ENCODE measurements at places on chromosomes 7 and 10.
A peak's percentile ranks its signal among the peaks of the same experiment; 100 is the strongest.

GRCh38 chr7:92720604-92721350 is 115.6 kb downstream of the CDK6 start:
- no peak for DNase-seq

GRCh38 chr10:112565434-112566053 is 118.5 kb downstream of the VTI1A start:
- peak; percentile 57 for DNase-seq

DNA sequence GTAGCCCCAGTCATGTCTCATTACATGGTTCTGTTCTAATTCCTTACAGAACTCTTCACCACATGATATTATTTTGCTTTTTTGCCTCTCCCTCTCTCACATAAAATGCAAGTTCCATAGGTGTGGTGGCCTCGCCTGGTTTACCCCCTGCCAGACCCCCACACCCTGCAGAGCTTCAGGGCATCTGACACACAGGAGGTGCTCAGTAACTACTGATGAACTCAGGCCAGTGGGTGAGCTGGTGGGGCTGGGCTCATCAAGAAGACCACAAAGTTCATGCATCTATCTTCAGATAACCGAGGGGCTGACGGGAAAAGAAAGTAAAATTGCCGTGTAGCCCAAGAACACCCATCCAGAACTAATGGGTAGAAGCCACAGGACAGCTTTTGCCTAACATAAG is 253.1 kb downstream of the GRID1 start:
- no peak for DNase-seq

DNA sequence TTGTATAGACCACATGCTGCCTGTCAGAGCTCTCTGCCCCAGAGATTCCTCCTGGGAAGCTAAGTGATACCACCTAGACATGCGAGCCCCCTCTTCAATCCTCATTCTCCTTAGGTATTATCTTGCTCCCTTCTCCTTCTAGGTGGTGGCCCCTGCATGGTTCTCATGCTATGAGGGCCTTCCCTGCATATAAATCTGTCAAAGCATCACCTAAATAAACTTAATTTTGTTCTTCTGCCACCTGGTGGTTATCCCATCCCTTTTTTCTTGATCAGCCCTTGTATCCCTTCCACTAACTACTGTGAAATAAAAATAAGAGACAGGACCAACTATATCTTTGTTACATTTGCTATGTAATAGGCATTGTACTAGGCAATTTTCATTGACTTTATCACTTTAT is 242.1 kb downstream of the CDC14C start:
- no peak for DNase-seq

DNA sequence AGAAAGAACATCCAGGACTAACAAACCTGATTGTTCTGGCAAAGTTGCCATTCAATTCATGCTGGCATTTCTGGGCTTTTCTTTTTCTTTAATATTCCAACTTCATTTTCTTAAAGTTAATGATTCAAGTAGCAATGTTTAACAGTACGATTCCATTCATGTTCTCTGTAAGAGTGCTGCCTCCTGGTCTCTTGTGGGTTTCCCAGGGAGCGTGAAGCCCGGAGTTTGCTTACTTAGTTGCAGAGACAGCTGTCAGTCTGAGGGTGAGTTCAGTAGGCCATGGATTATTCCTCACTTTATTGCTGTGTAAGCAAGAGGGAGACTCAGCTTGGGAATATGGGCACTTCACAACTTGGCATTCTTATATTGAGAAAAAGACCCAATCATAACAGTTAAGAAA is 142.2 kb downstream of the TWIST1 start:
- no peak for DNase-seq

DNA sequence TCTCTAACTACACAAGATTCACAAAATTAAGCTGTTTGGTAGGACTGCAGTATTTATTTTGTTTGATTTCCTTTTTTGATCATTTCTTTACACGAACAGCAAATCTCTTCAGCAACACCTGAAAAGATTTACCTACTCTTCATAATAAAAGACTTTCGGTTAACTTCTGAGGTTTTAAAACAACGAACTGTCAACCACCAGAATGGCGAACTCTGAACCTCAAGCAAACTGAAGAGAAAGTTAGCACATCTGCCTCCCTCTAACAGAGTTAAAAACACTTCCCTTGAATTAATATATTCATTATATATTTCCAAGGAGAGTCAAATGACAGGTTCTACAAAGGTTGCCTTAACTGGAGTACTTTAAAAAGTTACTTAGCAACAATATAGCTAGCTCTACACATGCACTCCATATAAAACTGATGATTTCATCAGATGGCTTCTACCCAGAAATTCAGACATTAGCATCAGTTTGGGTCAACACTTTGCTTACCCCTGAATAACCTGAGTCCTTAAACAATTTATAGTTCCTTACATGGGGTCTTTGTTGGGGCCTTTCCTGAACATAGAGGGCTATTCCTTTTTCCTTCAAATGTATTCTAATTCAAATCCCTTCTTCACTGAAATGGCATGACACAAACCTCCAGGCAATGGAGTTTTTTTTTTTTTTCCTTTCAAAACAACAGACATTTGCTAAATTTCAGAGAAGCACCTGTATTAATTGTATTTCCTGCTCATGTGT is 118.3 kb downstream of the SEM1 start:
- DNase-seq = no peak

DNA sequence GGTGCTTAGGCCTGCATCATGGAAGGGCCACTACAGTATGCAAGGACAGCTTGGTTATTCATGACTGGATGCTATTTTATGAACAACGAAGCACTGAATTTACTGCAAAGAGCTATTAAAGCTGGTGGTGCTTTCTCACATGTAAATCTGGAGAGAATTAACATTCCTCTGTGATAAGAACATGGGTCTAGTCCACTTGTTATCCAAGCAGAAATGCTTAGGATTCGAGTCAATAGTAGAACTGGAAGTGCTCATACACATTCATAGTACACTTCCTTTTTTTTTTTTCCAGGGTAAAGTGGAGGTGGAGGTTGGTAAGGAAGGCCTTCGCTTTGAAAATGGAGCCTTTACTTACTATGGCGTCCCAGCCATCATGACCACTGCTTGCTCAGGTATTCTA is 35.0 kb downstream of the CNNM1 start:
- DNase-seq = no peak

- DNase-seq = no peak
Observed at GRCh38 chr7:23076772-23077171, 28.8 kb upstream of the KLHL7 start.

DNA sequence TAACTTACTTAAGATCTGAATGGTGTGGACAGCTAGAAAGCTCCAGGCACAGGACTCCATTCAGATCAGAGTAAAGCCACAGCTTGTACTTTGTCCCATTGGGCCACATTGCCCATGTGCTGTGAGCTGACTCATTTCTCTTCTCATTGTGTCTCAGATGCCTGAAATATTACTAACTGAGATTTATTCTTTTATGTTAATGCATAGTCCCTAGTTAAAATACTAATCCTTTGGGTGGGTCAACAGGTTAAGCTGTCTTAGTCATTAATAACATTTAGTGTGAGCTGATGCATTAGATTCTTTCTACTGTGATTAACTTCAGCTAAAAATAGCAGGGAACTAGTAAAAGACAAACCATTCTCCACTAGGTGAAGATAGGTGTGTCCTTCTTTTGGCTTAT is 104.7 kb upstream of the ARMC3 start:
- DNase-seq = peak; percentile 70

DNA sequence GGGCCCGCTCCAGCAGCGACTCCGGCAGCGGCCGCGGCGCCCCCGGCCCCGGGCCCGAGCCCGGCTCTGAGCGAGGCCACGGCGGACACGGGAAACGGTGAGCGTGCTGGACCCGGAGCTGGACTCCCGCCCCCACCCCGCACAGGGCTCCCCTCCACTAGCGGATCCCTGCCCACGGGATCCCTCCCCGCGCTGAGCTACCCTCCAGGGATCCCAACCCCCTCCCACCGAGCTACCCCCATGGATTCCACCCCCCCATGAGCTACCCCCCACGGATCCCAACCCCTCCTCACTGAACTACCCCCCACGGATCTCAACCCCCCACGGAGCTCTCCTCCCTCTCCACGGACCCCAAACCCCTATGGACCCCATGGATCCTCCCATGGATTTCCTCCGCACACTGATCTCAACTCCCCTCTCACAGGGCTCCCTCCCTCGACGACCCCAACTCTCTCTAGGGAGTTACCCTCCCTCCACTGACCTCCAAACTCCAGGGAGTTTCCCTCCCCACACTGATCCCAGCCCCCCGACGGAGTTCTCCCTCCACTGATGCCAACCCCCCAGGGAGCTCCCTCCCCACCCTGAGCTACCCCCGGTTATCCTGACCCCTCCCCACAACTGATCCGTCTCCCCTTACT is 20.6 kb upstream of the HSPB1 start:
- no peak for DNase-seq

DNA sequence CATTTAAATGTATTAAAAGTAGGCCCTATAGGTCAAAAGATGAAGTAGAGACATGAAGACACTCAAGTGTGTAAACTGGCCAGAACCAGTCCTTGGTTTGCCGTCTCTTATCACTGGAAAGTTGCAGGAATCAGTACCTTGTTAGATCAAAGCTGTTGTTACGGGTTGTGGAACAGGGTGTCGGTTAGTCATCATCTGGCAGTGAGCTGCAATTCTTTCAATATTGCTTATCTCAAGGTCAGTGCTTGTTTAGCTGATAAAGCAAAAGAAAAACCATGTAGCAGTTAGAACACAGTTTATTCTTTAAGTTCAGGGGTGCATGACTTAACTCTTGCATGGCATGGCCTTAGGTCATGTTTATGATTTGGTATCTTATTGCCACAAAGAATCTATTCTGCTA is 10.0 kb upstream of the SLC13A1 start:
- peak; percentile 88 for DNase-seq

All from large intestine (tissue), 12 donors.